ENCODE measurements at places on chromosomes 3 and 15.

DNA sequence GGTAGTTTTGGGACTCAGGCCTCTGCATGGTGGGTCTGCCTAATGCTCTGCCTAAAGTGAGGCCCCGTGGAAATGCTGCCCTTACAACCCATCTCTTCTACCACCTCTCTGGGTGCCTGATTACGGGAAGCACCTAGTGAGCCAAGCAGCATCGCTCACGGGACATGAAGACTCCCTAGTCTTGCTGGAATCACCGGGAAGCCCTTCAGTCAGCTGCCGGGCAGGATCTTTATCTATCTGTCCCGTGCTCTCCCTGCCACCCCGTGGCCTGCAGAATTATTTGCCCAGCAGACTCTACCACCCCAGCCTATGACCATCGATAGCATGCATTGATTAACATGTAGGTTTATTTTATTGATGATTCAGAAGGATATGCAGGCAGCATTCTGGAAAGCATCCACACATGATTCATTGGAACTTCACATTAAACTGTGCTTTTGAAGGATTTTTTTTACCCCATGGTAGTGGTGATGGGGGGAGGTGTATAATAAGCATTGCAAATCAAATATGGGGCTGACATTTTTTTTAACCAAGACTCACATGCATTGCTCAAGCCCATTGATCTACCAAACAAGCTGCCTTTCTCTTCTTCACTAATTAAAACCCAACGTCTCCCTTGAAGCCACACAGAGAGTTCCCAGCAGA lies 63.1 kb downstream of the ATP2B2 start:
- no peak for DNase-seq

GRCh38 chr3:14273901-14274611 lies 95.4 kb downstream of the LSM3 start:
- no peak for DNase-seq

GRCh38 chr3:155963570-155963969 lies 93.1 kb downstream of the GMPS start:
- DNase-seq = no peak

- no peak for DNase-seq
These were observed 228.0 kb upstream of the CFAP20DC start for GRCh38 chr3:59277816-59278215.

DNA sequence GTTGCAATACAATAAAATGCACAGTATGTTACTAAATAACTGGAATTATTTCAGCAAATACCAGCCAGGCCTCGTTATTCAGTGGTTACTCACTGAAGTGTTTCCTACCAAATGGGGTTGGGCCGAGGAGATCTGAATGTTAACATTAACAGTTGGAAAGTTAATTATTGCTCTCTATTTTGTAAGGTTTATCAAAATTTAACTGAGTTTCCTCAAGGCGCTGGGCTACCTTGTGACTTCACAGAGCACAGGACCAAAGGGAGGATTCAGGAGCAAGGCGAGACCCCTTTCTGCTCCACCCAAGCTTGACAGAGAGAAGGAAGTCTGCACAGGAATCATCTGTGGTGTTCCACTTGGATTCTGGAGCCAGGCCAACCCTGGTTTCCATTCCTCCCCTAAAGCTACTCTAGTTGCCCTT lies 21.6 kb downstream of the ADAMTS9 start:
- DNase-seq = no peak

DNA sequence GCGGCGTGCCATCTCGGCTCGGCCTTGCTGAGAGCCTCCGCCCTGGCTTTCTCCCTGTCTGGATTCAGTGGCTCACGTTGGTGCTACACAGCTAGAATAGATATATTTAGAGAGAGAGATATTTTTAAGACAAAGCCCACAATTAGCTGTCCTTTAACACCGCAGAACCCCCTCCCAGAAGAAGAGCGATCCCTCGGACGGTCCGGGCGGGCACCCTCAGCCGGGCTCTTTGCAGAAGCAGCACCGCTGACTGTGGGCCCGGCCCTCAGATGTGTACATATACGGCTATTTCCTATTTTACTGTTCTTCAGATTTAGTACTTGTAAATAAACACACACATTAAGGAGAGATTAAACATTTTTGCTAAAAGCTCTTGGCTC lies 54.1 kb downstream of the PLXNA1 start:
- DNase-seq = no peak

DNA sequence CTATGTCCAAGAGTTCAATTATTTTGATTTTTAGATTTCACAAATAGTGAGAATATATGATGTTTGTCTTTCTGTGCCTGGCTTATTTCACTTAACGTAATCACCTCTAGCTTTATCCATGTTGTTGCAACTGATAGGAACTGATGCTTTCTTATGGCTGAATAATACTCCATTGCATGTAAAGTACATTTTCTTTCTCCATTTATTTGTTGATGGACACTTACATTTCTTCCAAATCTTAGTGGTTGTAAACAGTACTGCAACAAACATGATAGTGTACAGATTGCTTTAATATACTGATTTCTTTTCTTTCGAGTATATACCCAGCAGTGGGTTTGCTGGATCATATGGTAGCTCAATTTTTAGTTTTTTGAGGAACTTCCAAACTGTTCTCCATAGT lies 600.6 kb upstream of the SEMA6D start:
- DNase-seq = no peak

DNA sequence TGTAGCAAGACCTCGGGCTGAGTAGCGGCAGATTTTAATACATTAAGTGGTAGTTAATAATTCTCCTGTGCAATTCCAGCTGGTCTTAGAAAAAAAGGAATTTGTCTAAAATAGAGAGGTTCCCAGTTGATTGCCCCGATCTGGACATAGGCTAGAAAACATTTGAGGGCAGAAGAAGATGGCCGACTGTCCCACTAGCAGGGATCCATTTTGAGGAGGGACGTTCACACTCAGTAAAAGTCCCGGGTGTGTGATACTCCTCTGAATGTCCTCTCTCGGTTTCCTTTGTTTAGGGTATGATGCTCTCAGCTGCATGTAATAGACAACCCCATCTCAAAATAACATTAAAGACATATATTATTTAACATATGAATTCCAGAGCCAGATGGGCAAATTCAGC lies 77.9 kb upstream of the OXTR start:
- no peak for DNase-seq

DNA sequence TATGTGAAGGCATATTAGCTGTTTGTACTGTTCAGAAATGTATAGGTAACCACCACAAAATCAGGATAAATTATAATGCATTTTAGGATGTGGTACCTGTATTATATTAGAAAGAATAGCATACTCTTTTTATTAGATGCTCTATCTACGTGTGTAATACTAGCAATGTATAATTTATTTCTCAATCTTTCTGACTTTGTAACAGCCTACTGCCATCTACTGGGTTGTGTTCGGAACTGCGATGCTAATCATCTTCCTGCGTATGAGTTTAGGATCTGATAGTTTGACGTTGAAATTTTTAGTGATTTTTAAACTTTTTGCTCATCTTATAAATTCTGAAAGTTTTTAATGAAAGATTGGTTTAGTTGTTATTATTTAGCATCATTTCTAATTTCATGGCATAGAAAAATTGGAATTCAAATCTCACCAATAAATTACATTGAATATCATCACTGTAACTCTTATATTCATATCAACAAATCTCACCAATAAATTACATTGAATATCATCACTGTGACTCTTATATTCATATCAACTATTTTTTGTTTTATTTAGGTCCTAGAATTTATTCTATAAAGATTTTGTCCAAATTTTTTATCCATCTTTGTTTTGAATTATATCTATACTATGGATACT lies 322.7 kb upstream of the ZNF717 start:
- DNase-seq = no peak

DNA sequence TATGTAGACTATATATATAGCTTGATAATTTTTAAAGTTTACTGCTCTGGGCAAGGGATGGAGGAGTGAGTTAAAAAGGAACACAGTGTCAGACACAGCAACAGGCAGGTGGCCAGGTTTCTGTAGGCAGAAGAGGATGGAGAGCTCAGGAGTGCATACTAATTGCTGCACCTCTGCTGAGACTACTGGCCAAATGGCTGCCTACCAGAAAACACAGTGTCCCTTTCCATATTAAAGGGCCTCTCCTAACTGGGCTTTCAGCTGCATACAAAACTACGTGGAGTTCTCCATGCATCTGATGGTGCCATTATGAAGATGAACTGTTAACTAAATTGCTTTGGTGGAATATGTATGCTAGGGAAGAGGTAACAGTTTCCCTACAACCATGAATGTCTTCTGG lies 1.8 kb downstream of the ATP13A4 start:
- no peak for DNase-seq

DNA sequence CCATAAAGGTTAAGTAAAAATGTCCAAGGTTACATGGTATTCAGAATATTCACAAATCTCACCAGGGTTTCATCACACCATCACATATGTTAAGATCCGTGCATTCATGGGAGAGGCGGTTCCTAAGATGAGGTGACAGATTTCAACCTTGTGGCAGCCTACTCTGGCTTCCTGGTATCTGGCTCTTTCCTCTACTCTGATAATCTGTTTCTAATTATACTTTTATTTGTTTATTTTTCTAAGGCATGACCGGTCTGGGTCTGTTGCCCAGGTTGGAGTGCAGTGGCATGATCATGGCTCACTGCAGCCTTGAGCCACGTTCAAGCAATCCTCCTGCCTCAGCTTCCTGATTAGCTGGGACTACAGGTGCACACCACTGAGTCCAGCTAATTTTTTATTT lies 34.4 kb downstream of the RAF1 start:
- DNase-seq = no peak

DNA sequence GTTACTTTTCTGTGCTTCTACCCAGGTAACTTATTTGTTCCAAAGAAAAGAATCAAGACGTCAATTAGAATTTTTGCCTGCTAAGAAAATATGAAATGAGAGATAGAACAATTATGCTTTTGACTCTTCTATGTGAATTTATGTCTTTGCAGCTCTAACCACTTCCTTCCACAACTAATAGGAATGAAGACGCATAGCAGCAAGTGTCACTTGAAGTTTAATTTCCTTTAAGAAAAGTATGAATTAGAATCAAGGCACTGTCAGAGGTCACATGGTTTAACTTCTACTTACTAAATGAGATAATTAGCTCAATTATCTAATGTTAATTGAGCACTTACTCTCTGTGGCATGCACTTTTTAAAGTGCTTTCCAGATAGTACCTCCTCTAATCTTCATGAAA lies 3.3 kb downstream of the WDR49 start:
- no peak for DNase-seq

DNA sequence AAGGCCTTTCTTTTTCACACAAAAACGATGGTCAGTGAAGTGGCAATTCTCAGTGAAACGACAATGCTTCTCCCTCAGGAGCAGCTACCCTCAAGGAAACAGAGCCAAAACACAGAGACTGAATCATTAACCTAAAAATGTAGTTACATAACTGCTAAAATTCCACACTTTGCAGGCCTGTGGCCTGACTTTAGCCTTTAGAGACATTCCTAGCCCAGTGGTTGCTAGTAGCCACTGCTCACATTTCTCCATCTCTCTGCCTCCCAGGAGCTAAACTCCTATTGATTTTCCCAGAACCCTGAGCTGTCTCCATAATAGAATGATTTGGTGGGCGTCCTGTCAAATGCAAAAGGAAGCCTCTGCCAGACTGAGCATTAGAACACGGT lies 630.1 kb upstream of the KCNMB2 start:
- no peak for DNase-seq

Measured in cortex of kidney (tissue), 1 donor.